Hematopoietic multipotent progenitor cell treated with erythropoietin and hydrocortisone succinate and interleukin-3 and kit ligand, for 17 days (in vitro differentiated cells): ENCODE measurements at places on chromosomes 2 and 18.
A peak's percentile ranks its signal among the peaks of the same experiment; 100 is the strongest.

GRCh38 chr18:73409242-73409641 lies 541.5 kb upstream of the NETO1 start:
- DNase-seq = no peak

DNA sequence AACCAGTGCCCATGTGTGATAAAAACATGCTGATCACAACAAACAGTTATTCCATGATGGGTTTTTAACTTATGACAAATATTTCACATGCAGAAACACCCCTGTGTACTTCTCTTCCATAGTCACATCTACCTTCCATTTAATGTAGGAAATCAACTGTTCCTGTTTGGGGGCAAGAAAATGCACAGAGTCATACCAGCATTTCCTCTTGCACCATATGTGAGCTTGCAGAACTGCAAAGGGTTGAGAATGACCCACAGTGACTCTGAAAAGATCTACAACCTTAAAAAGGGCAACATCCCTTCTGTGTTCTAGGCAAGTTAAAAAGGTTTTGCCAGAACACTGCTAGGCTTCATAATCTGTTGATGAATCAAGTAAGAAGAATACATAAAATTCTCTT lies 9.9 kb downstream of the BMP10 start:
- no peak for DNase-seq

DNA sequence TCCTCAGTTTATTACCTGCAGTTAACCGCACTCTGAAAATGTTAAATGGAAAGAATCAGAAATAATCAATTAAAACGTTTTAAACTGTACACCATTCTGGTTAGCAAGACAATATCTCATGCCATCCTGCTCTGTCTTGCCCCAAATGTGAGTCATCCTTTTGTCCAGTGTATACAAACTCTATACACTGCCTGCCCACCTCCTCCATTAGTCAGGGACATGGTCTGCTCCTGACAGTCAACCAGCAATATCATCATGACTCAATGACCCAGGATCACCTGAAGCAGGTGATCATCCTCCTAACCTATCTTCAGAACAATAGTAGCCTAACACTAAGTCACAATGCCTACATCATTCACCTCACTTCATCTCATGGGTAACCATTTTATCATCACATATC lies 214.7 kb downstream of the KCNH7 start:
- no peak for DNase-seq

GRCh38 chr2:120883607-120884440 lies 148.2 kb downstream of the GLI2 start:
- DNase-seq = no peak

DNA sequence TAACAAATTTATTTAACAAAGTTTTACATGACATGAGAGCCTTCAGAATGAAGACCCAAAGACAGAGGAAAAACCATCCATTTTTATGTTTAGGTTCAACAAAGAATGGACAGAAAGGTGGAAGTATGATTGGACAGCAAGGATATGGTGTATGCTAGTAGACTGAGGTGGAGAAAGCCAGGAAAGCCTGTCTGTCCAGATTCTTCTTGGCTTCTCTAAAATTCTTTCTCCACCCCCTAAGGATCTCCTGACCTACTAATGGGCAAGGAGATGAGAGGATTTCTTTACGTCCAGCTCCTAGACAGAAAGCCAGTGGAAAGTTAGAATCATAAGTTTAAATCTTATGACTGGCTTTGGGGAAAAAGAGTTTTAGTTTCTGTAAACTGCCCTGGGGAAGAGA lies 3.0 kb downstream of the ATIC start:
- no peak for DNase-seq

DNA sequence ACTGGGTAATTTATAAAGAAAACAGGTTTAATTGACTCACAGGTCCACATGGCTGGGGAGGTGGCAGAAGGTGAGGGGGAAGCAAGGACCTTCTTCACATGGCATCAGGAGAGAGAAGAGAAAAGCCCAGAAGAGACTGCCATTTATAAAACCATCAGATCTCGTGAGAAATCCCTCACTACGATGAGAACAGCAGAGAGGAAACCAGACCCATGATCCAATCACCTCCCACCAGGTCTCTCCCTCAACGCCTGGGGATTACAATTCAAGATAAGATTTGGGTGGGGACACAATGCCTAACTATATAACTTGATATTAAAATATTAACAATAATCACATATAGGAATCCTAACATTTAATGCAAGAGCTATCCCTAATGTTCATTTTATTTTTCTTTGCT lies 31.8 kb downstream of the MEMO1 start:
- DNase-seq = no peak

- DNase-seq = no peak
Observed at GRCh38 chr2:129466389-129466788, 513.1 kb upstream of the RAB6C start.

- DNase-seq = no peak
Observed at GRCh38 chr2:65430603-65431420, 1.6 kb downstream of the SPRED2 start.

DNA sequence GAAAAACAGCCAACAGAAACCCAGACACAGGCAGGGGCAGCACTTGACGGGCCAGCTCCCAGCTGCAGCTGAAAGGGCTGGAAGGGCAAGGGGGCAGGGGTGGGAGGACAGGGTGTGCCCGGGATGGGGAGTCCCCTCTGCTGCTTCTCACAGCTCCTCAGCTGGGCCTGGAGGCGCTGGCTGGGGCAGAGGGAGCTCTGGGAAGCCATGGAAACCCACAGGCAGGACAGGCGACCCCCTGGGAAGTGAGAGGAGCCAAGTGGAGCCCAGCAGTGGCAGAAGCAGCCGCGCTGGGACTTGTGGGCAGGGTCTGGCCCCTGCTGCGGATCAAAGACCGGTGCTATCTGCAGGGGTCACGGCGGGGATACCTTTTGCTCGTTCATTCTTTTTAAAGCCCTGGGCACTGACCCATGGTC lies 20.7 kb downstream of the OTOF start:
- no peak for DNase-seq

DNA sequence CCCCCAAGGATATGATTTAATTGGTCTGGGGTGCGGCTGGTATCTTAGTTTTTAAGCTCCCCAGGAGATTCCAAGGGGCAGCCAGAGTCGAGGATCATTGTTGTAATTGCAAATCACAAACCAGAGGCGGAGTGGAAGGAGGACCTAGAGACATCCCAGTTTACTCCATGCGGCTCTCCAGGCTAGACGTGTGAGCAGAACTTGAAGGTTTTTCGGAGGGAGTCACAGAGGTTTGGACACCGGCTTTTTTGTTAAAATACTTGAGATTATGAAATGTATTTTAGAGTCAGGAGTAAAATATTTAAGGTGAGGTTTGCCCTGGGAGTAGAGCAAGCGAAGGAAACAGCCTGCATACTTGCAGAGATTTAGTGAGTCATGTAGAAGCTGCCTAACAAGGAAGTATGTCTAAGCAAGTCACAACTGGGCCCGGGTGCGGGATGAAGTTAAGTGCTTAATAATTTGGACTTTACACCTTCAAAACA lies 39.5 kb downstream of the TGOLN2 start:
- DNase-seq = no peak

- DNase-seq = no peak
Observed at GRCh38 chr2:150410809-150411208, 76.7 kb downstream of the RND3 start.

DNA sequence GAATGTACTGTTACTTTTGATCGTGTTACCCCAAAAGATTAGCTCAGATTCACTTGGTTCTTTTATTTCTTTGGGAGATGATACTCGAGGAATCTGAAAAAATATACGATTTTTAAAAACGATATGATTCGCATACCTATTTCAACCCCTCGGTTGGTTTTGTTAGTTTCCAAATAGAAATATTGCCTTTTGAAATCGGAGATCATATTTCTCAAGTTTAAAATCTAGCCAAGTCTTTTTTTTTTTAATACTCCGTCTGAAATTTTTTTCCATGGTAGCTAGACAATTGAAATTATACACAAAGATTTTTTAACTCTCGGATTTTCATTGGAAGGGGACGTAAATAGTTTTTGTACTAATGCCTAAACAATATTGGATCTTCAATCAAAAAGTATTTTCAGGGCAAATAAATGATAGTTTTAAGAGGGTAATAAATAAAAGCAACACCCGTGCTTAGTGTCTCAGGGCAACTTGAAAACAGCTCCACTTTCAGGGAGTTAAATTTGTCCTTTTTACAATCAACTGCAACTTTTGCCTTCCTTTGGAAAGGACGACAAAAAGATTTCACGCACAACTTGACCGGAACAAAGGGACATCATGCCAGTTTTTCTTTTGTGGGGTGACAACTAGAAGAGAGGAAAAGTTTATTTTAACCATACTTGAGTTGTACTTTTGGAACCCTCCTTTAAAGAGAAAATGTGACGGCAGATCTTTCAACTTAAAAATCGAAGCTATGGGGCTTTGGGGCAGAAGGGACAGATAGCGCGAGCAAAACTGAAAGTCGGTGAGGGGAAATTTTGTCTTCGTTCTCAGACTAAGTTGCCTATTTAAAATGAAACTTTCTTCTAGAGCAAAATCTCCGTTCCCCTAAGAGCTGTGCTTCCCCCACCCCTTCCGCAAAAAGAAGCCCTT lies 5.8 kb upstream of the ONECUT2 start:
- DNase-seq = no peak

- no peak for DNase-seq
Observed at GRCh38 chr2:63432373-63432772, 155.9 kb downstream of the WDPCP start.

DNA sequence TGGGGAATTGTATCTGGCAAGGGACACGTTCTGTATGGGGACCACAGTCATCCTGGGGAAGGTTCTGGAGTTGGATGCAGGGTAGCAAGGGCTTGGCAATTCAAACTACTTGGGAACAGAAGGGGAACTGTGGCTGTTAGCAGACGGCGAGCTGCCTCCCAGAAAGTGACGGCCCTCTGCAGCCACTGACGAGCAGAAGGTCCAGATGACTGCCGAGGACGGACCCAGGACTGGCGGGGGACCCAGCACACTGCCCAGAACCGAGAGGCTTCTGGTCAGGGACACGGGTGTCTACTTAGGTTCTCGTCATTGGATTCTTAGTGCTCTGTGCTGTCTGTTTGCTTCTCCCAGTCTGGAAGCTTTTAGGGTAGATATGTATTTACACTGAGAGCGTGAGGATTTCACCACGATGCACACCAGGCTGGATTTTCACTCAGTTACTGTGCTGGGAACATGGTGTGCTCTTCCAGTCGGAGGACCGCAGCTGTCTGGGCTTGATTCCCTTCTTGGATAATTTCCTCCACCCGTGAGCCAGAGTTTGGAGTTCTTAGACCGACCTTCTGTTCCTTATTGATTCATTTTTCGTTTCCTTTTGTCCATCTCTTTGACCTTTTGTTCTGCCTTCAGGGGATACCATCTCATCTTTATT lies 13.4 kb downstream of the GPR35 start:
- no peak for DNase-seq

GRCh38 chr18:46070815-46071652 lies 1.0 kb downstream of the PSTPIP2 start:
- peak; percentile 26 for DNase-seq

DNA sequence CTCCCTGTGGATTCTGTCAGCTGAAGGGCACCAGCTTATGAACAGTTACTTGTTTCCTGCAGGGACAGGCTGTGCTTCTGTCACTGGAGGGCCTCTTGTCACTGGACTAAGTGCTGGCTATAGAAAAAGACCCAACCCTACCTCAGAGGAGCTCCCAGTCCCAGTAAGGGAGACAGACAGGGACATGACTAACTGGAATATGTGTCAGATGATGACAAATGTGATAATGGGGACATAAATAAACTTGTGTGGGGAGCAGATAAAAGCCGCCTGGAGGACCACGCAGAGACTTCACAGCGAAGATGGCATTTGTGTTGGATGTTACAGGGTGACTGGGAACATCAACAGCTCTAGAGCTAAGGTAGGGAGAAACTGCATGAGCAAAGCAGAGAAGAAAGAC lies 95.0 kb downstream of the MAPRE2 start:
- DNase-seq = peak; percentile 40

GRCh38 chr2:111157071-111157661 lies 36.5 kb downstream of the BCL2L11 start:
- no peak for DNase-seq

- no peak for DNase-seq
Observed at GRCh38 chr18:50465211-50466153, 90.6 kb downstream of the SKA1 start.

DNA sequence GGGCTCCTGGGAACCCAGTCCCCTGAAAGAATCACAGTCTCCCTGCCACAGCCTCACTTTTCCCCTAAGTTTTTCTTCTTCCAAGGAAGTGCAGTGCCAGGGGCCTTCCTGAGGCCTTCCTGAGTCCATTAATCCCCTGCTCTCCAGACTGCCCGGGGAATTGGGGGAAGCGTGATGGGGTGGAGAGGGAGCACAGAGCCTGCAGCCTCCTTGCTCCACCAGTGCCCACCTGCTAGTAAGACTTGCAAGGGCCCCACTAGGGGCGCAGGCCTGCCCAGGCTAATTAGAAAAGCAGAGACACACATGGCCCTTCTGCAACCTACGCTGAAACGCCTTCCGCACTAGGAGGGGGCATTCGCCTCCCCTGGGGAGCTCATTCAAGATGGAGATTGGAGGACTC lies 110.6 kb downstream of the MRO start:
- no peak for DNase-seq

DNA sequence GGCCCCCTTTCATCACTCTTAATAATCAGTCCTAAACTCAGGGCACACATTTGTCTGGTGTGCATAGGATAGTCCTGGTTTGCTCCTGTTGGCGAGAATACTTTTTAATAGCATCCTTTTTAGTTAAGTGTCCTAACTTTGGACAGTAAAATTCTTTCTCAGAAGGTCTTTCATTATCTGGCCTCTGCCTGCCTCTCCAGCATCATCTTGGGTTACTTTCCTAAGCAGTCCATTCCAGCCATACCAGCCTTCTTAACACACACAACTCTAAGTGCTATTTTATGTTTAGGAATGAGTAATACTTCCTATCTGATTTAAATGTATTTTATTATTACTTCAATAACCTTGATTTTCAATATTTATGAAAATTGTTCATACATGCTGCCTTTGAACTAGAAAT lies 151.0 kb downstream of the ACOXL start:
- DNase-seq = no peak

DNA sequence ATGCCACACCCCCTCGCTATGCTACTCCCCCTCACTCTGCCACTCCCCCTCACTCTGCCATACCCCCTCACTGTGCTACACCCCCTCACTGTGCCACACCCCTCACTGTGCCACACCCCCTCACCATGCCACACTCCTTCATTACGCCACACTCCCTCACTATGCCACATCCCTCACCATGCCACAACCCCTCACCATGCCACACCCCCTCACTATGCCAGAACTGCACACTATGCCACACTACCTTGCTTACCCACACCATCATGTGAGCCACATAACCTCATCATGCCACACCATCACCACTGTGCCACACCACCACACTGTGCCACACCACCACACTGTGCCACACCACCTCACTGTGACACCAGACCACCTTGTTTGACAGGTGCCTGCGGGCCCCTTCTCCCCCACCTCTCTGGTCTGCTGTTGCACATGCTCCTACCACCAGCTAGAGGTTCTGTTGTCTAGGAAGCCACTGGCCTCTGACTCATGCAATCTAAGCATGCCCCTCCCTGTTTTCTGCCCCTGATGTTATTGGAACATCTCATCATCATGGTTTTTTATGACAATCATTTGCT lies 22.0 kb downstream of the MARCHF4 start:
- DNase-seq = no peak
